WTC11 (cell line): ENCODE measurements at places on chromosomes 6 and 20. TPM values are rescaled to one million over a fixed set of nuclear protein-coding genes. Genes with fewer than 3 reads are reported as not detected.
A peak's percentile ranks its signal among the peaks of the same experiment; 100 is the strongest.

The CYP24A1 gene
- total RNA-seq, result not detected in 3 replicates

The GJA10 gene
- not detected in 3 replicates for total RNA-seq

The COL9A1 gene
- 9.0 to 14.4 TPM (median 13.2 TPM) in 3 replicates for total RNA-seq

The ELOVL4 gene
- 8.5 to 10.1 TPM (median 9.0 TPM) in 3 replicates for total RNA-seq

- DNase-seq, result no peak
These were observed 144.2 kb downstream of the CARMIL1 start for GRCh38 chr6:25423358-25423757.

- no peak for DNase-seq
These were observed 12.4 kb upstream of the DEFB118 start for GRCh38 chr20:31355981-31356380.

DNA sequence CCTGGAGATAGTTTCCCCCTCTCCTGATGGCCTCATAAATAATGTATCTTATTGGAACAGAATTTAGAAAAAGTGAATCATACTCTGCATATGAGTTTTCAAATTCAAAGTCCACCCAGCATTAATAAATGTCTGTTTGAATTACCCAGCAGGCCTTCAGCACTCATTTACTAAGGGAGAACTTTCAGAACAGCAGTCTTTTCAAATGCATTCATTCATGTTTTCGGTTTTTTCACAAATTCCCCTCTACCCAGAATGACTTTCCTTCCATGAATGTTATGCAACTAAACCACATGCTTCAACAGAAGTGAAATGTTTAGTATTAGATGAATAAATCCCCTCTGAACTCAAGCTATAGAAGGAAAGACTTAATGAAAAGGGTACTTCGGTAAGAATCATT lies 92.4 kb downstream of the RTN4IP1 start:
- DNase-seq, result no peak

- DNase-seq, result no peak
These were observed 164.6 kb downstream of the BCKDHB start for GRCh38 chr6:80271074-80271473.

GRCh38 chr20:61694682-61695081 lies 371.0 kb downstream of the TAF4 start:
- DNase-seq, result no peak

DNA sequence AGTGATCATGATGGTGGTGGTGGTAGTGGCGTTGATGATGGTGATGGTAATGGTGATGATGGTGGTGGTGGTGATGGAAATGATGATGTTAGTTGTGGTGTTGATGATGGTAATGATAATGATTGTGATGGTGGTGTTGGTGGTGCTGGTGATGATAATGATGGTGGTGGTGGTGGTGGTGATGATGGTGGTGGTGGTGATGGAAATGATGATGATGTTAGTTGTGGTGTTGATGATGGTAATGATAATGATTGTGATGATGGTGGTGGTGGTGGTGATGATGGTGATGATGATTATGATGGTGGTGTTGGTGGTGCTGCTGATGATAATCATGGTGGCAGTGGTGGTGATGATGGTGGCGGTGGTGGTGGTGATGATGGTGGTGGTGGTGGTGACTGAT lies 51.4 kb downstream of the ARHGAP40 start:
- no peak for DNase-seq

DNA sequence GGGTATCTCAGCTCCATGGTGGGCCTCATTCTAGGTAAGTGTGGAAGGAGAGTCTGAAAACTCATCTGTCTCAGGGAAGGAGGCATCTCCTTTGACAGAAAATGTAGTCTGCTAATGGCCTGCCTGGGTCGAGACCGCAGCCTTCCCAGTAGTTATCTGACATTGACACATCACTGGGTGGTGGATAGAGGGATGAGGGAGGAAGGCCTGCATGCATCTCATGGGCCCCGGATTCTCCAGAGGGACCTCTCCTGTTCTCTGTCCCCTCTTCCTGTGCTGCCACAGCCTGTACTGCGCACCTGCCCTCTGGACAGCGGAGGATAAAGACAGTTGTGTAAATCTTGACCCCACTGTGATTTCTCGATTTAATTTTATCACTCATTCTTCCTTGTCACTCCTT lies 4.7 kb downstream of the PCMTD2 start:
- no peak for DNase-seq

DNA sequence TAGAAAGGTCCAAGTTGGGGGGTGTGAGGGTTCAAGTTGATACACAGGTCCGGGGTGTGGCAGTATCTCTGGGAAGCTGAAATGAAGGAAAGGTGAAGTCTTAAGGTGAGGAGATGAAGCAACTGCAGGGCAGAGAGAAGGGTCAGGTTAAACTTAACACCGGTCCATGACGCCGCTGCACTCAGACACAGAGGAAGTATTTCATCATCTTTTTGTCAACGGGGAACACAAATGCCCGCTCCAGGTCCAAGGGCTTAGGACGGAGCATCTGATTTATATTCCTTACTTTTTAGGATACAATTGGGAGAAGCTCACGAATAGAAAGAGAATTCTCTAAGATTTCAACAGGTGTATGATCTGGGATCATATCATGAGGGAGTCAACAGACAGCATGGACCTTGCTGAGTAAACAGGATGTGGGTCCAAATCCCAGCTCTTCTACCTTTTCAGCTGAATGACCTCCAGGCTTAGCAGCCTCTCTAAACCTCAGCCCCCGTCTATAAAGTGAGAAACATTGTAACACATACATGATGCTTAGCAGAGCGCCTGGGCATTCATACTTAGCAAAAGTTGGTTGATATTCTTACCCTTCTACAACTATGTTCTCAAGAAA lies 197.5 kb downstream of the ATXN1 start:
- no peak for DNase-seq

- no peak for DNase-seq
These were observed 45.9 kb downstream of the CCDC170 start for GRCh38 chr6:151539506-151540268.

- DNase-seq, result no peak
These were observed 18.1 kb upstream of the HBS1L start for GRCh38 chr6:135072753-135073152.

GRCh38 chr6:39426073-39426456 lies 103.6 kb upstream of the KCNK16 start:
- no peak for DNase-seq

DNA sequence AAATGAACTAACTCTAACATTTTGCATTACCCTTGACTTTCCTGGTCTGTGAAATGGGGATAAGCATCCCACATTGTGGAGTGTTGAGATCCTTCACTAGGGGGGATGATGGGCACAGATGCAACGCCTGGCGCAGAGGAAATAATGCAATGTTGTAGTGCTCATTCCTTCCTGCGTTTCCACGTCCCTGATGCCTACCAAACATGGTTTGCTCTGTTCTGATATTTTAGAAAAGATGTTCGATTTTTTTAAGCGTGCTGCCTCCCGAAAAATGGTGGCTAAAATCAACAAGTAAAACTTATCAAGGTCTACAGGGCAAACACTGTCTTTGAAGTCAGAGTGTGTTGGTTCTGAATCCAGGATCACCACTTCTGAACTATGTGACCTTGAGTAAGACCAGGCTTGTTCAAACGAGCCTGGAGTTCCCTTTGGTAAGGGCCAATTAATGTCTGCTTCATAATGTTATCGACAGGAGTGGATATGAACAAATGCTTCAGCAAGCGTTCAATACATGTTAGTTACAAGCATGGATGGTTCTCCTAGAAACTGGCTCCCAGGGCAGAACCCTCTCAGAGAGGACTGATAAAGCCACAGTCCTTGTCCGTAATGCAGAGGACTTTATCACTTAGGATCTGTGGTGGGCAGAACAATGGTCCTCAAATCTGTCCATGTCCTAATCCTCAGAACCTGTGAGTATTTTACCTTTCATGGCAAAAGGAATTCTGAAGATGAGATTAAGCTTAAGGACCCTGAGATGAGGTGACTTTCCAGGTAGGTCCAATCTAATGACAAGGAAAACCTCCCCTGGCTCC lies 44.7 kb downstream of the SLC22A23 start:
- DNase-seq, result no peak

DNA sequence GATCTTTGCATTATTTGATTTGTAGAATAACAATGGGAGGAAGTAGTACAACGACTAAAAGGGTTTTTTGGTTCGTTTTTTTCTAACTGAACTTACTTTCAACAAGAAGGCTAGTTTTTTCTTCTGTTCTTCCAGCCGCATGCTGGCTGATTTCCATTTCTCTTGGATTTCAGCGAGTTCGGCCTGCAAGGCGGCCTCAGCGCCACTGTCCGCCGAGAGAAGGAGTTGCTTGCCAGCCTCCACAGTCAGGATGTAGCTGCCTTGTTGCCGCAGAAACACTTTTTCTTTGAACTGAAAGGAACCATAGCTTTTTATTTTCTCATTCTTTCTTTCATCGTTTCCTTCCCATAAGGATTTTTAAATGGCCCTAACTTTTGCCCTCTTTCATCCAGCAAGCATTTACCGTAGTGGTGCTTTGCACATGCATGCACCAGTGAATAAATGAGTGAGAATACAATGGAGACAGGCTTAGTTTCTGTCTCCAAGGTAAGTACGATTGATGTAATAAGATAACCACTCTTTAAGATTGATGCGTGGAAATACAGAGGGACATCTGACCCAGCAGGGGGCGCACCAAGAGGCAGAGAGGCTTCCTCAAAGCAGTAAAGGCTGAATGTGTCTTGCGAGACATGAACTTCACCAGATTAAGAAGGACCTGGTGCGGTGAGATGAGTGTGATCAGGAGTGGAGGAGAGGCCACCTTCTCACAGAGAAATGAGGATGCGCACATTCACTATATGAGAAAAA lies 398.8 kb downstream of the ESR1 start:
- DNase-seq, result peak; percentile 52

- DNase-seq, result no peak
These were observed 21.8 kb downstream of the LMBRD1 start for GRCh38 chr6:69774740-69775584.

DNA sequence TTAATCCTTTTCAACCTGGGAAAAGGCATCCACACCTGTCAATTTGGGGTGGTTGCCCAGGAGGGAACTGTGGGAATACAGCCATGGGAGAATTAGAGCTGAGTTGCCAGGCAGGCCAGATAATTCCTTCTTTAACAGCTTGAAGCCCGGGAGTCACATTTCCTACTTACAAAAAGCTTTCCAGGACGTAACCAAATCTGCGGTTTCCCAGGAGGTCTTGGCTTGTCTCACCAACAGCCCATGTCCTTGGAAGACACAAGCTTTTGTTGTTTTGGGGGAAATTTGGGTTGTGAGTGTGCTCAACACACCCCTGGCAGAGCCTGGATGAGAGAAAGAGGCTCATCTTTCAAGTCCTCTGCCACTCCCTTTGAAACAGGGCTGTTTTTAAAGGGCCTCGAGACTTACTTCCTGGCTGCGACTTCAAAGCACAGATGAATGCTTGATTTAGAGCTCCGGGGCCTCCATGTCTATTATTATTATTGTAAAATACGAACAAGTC lies 465.9 kb upstream of the BTBD3 start:
- no peak for DNase-seq
